ENCODE measurements at places on chromosomes 12 and 14.
A peak's percentile ranks its signal among the peaks of the same experiment; 100 is the strongest.

DNA sequence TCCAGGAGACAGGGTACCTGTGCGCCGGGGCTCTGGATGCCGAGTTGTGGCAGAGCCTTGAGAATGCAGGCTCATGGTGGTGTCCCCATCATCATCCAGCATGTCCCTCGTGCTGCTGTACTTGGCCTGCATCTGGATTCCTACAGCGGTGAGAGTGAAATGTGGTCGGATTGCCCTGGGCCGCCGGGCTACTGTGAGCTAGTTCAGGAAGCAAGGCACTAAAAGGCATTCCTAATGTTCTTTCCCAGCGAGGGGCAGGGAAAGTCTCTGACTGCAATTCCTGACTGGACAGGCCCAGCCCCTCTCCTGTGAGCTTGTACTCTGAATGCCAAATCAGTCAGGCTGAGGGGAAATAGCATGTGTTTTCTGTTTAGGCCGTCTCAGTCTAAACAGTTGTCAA, at the start of gene CLEC1A:
TSS of gene CLEC1A (minus strand) at position 195 of the 400 bp plus-strand sequence. CDS start at position 132, 63 bp downstream.
- peak; percentile 8 for DNase-seq

- peak; percentile 52 for DNase-seq
These were observed 168.6 kb downstream of the STXBP6 start for GRCh38 chr14:24881116-24881893.

DNA sequence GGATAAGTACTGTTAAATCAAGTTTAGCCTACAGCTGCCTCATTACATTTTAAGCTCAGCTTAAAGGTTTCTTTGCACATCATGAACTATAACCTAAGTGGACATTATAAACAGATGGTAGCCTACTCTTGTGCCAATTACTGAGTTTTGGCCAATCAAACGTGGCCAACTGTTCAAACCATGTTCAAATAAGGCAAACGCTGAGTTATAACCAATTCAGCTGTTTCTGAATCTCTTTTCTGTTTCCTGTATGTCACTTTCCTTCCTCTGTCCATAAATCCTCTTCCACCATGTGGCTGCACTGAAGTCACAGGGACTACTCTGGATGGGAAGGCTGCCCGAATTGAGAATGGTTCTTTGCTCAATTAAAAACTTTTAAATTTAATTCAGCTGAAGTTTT, 98.4 kb downstream of the BCAT1 start:
- no peak for DNase-seq

- DNase-seq, result no peak
These were observed 996.6 kb downstream of the TMEM121 start for GRCh38 chr14:106522990-106523389.

- DNase-seq, result no peak
These were observed 19.4 kb upstream of the PLEKHH1 start for GRCh38 chr14:67513631-67514108.

GRCh38 chr12:5295151-5295550, 136.8 kb upstream of the NTF3 start:
- DNase-seq, result peak; percentile 76

DNA sequence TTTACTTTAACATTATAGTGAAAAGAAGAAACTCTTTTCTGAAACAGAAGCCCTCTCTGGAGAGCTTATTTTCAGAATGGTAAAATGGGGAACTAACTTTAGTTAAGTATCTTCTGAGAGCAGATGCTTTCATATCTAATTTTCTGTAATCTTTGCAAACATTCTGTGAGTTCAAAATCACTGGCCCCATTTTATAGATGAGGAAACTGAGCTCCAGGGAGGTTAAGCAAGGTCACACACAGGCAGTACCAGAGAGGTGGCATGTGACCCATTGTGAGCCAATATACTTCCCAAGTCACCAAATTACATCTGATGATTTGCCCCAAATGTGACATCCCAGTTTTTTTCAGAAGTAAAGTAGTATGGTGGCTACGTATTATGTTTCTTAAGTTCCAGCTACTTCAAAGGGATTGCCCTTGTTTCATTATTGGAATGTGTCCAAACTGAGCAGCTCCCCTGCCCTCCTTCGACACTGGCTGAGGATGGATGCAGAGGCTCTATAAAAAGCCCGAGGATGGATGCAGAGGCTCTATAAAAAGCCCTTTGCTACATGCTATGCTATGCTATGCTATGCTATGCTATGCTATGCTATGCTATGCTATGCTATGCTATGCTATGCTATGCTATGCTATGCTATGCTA, 36.2 kb upstream of the NUDT4 start:
- no peak for DNase-seq

GRCh38 chr14:52003324-52003723, 14.0 kb downstream of the RTRAF start:
- no peak for DNase-seq

GRCh38 chr14:72544615-72545387, 349.1 kb downstream of the DPF3 start:
- DNase-seq, result no peak

GRCh38 chr14:106201376-106201775, 675.0 kb downstream of the TMEM121 start:
- no peak for DNase-seq

DNA sequence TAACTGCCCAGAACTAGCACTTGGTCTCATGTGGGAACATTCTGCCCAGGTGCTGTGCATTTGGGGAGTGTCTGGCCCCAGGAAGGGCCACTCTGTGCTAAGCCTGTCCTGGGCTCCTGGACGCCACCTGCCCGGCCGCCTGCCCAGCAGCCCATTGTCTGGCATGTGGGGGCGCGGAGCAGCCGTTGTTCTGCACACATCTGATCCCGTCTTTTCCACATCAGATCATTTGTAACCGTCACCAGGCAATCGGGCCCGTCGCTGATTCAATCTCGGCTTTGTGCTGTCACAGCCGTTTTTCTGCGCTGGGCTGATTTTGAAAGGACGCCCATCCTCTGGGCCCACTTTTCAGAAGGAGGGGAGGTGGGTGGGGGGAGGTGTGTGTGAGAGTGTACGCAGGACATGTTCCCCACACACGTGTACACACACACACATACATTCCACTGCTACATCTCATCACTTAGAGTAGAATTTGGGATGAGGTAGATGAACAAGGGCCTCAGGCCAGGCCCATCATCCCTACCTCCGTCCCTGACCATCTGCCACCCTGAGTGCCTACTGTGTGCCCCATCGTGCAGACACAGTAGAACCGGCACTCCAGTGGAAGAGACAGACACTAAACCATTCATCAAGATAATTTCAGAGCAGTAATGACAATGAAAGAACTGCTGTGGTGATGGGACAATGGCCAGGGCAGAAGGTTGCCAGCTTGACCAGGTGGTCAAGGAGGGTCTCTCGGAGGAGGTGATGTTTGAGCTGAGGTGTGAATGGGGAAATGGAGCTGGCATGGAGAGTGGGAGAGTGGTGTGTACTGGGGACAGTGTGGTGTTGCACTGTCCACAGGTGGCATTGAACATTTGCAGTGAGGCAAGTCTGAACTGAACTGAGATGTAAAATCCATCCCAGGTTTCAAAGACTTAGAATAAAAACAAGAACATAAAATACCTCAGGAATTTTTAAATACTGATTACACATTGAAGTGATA, 19.0 kb downstream of the FAM222A start:
- DNase-seq, result no peak

DNA sequence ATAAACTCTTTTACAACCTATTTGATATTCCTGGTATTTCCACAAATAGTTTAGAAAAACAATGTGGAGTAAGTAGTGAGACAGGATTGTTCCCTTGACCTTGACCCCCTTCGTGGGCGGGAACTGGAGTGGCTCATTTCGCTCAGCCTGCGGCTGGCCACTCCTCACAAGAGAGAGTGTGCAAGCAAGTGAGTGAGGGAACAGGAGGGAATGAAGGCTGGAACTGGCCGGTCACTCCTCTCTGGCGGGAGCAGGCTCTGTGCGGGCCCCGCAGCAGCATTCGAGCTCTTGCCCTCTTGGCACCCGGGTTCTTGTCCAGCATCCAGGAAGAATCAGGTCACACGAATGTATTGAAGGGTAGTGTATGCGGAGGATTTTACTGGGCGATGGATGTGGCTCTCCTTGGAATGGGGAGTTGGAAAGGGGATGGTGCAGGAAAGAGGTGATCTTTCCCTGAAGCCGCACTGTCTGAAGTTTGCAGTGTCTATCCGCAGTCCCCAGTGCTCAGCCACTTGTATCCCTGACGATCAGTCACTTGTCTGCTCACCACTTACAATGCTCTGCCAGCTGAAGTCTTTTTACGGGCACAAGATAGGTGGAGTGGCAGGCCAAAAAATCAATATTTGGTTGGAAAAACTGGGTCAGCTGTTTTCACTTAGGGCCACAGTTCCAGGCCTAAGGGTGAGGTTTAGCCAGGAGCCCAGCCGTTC, 28.0 kb upstream of the TXNRD1 start:
- DNase-seq, result no peak

GRCh38 chr12:56099787-56100186, 4.6 kb upstream of the PA2G4 start:
- no peak for DNase-seq

- no peak for DNase-seq
These were observed 23.6 kb downstream of the NELL2 start for GRCh38 chr12:44852483-44852882.

- peak; percentile 82 for DNase-seq
These were observed 7.0 kb upstream of the MAP1LC3B2 start for GRCh38 chr12:116551952-116552772.

DNA sequence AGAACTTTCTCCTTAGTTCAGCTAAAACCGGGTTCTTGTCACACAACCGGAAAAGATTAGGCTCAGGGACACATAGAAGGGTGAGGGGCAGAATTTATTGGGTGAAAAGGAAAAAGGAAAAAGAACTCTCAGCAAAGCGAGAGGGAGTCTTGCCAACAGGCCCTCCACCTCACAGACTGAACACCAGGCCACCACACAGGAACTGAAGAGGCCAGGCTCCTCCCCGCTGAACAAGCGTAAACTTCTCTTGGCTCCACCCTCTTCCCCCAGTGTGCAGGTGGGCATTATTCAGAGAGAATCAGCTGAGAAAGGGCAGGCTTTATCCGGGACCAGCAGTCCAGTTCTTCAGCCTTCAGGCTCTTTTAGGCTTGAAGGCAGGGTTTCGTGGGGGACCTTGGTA, 125.6 kb upstream of the FGD4 start:
- DNase-seq, result no peak

GRCh38 chr12:54032627-54033100, at the start of gene HOXC5:
Gene HOXC5, plus strand, starts transcription at chr12:54033050. Its CDS starts 73 bp downstream, at chr12:54033123.
- DNase-seq, result peak; percentile 27

DNA sequence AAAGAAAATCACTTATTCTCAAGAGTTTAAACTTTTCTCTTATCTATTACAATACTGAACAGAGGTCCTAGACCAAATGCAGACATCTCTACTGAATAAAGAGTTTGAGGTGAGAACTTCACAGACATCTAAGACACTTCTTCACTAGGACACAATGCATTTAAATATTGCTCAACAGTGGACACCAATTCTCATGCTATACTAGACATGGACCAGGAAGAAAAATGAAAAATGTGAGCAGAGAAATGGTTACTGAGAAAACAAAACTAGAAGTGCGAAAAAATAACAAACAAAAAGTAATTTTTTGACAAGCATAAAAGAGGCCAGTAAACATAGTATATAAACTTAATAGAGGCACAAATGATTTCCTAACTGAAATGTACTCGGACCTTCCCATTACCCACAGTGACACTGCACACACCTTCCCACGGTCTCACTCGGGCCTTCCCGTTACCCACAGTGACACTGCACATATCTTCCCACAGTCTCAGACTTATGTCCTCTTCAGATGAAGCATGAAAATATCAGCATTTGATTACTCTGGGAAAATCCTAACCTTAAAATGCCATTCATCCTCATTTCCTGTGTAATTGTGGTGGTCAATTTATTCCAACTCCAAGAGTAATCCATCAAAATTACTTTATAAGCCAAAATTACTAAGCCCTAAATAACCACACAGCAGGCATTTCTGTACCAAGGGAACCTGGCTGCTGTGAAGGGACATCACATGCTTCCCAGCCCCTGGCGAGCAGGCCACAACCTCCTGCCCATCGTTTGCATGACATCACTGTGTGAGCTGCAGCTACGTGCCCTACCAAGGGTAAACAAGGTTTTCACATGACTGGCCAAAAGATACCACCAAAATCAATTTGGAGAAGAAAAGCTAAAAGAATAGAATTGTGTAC, 6.4 kb downstream of the SLC15A4 start:
- no peak for DNase-seq

- DNase-seq, result no peak
These were observed 36.4 kb upstream of the PRIMA1 start for GRCh38 chr14:93824518-93825234.

- no peak for DNase-seq
These were observed 3.9 kb downstream of the FLRT2 start for GRCh38 chr14:85533861-85534291.

DNA sequence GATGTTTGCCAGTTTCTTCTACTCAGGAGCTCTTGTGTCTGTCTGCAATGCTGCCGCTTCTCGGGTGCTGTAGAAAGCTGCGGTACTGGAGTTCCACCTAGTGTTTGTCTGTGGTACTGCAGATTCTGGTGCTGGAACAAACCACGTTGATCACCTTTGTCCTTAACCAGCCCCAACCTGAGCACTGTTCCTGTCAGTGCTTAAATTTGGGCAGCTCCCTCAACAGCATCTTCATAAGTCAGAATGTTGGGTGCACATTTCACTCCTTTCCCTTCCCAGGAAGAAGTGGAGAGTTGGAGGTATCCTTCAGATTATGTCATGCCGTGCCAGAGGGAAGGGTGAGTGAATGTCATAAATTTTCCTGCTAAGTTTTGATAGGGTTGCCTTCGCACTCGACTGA, 48.7 kb upstream of the LALBA start:
- DNase-seq, result peak; percentile 66

DNA sequence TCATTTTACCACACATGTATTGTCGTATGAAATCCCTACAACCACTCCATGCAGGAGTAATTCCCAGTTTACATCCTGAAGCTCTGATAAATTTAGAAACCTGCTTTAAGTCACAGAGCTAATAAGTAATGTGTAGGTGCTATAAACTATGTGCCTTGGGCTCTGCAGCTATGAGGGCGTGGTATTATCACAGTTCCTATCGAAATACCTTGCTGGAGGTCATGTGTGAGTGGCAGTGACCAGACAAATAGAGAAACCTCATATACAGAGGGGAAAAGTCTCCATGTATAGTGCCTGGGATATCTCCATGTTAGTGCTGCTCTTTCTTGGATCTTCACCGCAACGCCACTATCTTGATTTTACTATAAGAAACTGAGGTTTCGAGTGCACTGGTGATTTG, 883 bp upstream of the TBC1D15 start:
- no peak for DNase-seq

DNA sequence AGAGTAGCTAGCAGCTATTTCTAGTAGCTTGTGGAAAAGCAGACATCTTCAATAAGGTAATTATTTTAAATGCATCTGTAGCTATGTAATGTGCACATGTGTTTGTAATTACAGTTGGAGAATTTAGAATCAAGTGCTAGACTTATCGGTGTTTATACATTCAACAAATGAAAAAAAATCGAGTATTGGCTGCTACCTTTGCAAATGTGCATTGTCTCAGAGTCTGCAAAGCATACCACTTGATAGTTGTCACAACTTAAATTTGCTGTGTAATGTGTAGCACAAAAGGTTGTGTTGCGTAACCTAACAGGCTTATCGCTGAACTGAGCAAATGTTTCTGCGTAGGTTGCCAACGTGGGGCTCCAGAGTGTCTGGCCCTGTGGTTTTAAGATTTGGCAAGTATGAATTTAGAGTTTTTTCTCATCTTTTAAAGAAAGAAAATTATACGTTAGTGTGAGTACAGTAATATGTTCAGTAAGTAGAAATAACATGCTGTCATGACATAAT, 44.3 kb downstream of the TMTC2 start:
- no peak for DNase-seq

GRCh38 chr12:127619869-127620734, 646.9 kb upstream of the TMEM132C start:
- DNase-seq, result no peak

GRCh38 chr12:6975297-6976032, 4.8 kb downstream of the EMG1 start:
- no peak for DNase-seq

- no peak for DNase-seq
These were observed 37.4 kb upstream of the PSMA6 start for GRCh38 chr14:35254736-35255135.
